ENCODE measurements at places on chromosomes 7 and 10.

GRCh38 chr7:133358708-133359107 is 105.8 kb downstream of the EXOC4 start:
- no peak for DNase-seq

GRCh38 chr10:32155075-32155516 is 98.9 kb upstream of the KIF5B start:
- DNase-seq = no peak

DNA sequence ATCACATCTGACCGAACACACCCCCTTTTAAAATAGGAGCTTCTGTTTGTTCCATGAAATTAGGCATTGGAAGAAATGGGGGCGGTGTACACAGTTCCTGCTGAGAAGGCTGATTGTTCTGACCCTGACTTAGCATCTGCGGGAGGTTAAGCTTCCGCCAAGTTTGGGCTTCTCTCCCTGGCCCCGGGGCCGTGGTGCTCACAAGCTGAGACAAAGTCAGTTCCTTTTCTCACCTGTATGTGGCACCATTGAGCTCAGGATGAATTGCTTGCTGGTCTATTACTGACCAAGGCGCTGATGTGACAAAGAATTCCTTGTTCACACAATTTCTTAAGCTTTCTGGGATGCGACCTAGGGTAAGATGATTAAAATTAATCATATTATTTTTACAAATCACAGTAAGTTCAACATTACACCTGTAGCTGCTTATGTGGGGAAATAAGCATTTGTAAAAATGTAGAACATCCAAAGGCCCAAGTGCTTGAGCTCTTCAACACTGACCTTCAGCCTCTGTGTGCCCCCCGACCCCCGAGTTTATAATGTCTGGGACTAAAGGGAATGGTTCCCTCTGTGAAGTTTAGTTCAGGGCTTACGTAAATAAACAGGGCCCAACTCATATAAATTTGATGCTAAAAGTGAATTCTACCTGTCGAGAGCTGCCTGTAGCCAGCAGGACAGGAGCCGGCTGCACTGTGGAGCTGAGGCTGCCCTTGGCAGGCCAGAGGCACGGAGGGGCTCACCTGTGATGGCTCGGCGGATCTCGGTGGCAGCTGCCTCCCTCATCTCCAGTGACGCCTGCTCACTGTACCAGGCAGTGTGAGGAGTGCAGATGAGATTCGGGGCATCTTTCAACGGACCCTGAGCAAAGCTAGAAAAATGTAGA is 50.8 kb downstream of the ZRANB1 start:
- peak; percentile 6 for DNase-seq

DNA sequence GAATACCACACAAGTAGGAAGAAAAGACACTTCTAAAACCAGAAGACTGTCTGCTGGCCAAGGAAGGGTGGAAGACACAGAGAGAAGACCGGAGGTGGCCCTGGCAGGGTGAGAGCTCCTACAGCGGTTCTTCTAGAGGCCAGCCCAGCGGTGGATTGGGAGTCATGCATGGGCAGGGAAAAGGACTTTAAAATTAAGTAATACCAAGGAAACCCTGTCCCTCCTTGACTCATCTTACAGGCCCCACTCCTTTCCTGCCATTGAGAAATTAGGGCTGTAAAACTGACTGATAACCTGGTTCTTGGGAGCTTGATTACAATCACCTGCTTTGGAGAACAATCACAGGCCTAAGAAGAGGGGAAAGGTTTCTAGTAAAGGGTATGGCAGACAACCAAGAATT is 16.1 kb downstream of the CALML3 start:
- DNase-seq = no peak

DNA sequence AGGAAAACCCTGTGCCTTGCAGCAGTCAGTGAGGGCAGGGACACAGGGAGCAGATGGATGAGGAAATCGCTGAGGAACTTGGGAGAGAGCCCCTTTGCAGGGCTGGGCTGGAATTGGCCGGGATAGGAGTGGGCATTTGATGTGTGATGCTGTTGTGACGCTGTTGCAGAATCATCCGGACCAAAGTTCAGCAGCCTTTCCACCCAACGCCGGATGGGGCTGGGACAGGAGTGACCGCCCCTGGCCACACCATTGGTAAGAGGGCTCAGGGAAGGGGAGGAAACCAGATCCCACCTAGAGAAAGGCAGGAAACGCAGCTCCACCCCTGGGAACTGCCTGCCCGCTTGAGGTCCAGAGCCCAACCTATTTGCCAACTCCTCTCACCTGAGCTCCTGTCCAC is 33.9 kb downstream of the PAX2 start:
- DNase-seq = no peak

DNA sequence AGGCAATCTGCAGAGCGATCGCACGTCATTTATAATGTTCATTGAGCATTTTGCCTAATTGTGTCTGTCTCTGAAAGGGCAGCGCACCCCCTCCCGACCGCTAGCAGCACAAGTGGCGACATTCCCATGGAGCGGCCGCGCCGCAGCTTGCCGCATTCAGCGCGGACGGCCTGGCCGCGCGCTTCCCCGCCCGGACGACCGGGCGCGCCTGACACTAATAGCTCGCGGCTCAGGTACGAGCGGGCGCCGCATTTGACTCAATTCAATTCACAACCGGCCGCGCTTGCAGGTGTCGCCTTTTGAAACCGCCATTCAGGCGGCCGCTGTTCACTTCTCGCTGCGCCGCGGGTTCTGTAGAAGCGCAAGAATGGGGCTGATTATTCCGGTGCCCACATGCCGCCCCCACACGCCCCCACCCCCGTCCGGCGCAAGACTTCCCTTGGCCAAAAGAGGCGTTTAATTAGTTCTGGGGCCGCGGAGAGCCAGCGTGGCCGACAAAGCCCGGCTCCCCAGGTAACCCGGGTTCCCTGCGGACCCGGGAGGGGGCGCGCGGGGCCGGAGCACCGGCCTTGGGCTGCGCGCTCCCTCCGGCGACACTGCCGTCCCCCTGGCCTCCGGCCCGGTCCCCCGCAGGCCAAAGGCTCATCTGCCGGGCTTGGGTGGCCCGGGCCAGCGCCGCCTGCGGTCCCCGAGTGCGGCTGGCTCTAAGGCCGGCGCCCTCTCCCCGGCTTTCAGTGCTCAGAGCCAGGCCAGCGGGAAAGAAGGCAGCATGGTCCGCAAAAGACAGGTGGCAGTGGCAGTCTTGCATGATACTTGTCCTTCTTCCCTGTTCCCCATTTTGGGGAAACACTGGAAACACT is 18.7 kb upstream of the PTF1A start:
- DNase-seq = no peak

- DNase-seq = no peak
Measured at GRCh38 chr7:2967705-2968104, 76.0 kb downstream of the CARD11 start.

DNA sequence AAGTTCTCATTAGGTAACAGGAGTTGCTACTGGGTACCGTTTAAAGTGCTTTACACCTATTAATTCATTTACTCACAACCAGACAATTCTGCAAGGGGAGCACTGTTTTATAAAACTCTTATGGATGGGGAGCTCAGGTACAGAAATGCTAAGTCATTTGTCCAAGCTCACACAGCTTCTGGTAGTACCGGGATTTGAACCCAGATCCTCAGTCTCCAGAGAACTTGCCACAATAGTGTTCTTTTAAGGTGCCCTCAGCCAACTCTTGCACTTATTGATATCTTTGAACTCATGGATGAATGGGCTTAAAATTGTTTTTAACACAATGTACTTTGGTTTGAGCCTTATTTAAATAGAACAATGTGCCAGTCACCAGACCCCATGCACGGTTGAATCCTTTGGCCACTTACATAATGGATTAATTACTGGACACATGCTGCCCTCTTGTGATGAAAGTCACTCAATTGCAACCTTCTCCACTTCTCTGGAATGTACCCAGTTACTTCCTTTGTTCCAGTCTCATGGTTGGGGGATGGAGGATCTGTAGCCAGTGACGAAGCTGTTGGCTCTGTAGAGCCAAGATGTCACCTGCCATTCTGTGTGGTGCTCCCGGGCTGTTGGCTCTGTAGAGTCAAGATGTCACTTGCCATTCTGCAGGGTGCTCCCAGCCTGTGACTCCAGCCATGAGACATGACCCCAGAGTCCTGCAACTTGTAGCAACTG is 65.6 kb downstream of the NOD1 start:
- no peak for DNase-seq

- DNase-seq = no peak
Measured at GRCh38 chr10:111968647-111969046, 214.9 kb downstream of the GPAM start.

GRCh38 chr10:27399871-27400270 is 104.2 kb upstream of the RAB18 start:
- no peak for DNase-seq

DNA sequence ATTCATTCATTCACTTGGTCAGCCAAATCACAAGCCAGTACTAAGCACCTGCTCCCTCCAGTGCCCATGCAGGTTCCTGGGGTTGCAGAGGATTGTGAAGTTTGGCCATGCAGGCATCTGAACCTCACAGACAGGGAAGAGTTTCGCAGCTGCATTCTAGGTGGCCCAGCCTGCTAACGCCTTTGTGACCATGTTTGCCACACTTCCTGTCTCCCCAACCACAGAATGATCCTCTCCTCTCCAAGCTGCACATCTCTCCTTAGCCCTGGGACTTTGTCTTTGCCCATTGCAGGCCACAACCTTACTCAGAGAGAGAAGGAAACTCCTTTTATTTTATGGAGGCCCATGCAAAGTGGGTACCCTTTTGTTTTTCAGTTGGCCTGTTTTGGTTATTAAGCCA is 31.8 kb downstream of the EPDR1 start:
- no peak for DNase-seq

DNA sequence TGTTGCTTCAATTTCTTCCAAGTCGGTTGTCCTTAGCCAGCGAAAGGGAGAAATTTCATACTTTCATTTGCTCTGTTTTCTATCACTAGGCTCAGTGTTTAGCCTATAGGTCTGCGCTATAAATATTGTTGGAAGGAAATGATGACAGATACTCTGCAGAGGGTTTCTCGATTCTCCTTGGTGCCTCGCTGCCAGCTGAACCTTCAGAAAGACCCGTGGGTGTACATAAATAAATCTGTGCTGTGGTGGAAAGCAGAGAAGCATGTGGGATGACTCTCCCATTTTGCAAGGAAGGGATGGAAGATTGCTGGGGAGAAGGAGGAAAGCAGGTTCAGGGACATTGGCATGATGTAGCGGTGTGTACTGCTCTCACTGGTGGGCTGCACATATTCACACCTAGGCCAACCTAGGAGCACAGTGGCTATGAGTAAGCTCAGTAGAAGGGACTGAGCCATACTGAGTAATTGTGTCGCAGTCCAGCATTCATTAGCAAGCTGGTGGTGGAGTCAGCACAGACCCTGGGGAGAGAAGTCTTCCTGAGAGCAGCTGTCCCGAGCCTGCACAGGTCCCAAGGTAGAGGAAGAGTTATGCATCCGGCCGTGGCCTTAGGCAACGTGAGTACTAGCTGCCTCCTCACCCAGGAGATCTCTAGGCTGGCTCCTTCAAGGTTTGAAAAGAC is 50.5 kb downstream of the PNLIPRP3 start:
- no peak for DNase-seq

- DNase-seq = no peak
Measured at GRCh38 chr7:48078470-48078869, 10.6 kb upstream of the UPP1 start.

DNA sequence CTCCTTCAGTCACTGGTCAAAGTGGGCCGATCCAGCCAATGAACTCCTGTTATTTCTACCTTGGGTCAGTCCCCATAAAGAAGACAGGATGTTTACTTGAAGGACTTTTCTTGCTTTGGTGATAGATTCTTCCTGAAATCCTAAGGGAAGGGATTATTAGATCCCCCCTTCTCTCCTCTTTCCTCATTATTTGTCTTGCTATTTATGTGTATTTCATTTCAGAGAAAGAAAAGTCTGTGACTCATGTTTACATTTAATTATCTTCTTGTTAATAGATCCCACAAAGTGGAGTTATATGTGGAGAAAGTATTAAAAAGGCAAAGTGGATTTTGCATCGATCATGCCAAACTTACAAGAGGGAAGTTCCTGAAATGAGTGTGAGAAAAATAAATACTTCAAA is 341.5 kb downstream of the PHTF2 start:
- DNase-seq = no peak

DNA sequence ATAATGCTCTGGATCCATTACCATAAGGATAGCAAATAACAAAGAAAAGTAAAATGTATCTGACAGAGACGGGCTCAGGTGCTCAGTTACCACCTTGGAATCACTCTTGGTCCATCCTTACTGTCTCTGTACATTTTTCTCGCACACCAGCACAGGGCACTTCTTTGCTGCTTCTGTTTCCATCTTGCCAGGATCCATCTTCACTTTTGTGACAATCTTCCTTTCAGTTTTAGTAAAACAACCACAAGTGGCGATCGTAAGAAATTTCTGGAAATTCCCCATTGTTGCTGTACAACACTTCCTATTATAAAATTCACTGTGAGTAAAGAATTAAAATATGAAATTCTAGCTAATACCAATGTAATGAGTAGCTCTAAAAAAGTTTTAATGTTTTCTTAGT is 695.5 kb downstream of the GRM8 start:
- DNase-seq = no peak

DNA sequence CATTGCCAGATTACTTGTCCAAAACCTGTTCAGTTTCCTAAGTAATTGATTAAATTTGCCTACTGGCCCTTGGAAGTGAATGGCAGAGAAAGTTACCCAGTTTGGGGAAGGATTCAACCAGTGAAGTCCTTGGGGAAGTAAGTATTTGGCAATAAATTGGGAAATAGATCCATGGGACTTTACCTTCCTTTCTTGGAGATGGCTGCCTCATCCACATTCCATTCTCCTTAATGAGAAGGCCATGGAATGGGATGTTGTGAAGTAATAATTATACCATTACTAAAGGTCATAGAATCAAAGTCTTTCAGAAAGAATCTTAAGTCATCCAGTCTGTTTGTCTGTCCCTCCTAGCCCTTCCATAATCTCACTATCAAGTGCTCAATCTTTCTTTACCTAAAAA is 4.5 kb upstream of the COPG2 start:
- no peak for DNase-seq

GRCh38 chr7:101542527-101543241 is 86.4 kb downstream of the MYL10 start:
- DNase-seq = peak; percentile 63

GRCh38 chr7:22150221-22150620 is 204.5 kb upstream of the CDCA7L start:
- no peak for DNase-seq

- peak; percentile 41 for DNase-seq
Measured at GRCh38 chr10:23702977-23703414, 264.1 kb downstream of the OTUD1 start.

DNA sequence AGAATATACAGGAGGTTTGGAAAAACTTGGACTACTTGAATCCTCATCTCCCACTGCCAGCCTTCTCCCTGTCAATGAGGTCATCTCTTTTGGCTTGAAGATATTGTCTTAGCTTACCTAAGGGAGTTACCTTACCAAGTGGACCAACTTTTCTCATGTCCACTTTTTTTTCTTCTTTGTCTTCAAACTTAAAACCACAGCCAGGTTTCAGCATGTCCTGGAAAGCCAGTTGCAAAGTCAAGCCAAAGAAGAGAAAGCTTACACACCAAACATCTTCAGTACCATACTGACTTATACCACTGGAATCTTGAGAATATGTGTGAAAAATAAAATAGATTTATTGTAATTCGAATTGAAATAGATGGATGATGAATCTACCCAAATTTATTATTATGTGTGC is 520.5 kb downstream of the HTR7 start:
- DNase-seq = no peak

All from naive B cell (primary cell).